ENCODE measurements at places on chromosomes 2 and 18.

- peaks cover 1% of the 10 kb centered on the region for H3K36me3 ChIP-seq
- H3K4me1 ChIP-seq: peaks cover 6% of the 10 kb centered on the region
- H3K27me3 ChIP-seq: peaks cover 4% of the 10 kb centered on the region
- no peak for DNase-seq
- no peak overlapping the region for H3K4me3 ChIP-seq
Observed at GRCh38 chr18:23883277-23883790, 131.2 kb upstream of the TTC39C start.

DNA sequence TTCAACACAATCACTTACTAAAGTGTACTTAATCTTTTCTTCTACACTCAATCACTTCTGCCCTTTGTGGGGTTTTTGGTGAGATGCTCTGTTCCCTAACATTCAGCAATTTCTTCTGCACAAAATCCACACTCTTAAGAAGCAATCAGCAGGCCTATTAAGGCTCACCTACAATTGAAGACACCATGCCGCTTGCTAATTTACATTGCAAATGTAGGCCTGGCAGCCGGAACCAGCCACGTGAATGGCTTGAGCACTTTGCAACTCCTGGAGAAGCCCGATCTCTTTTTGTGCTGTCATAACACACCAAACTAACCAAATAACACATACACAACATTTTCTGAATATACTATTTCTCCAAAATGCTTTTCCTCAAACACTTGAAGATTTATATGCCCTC, 66.3 kb downstream of the NYAP2 start:
- H3K27me3 ChIP-seq: no peaks in the 10 kb centered on the region
- no peaks in the 10 kb centered on the region for H3K36me3 ChIP-seq
- no peak overlapping the region for H3K4me3 ChIP-seq
- H3K27ac ChIP-seq: no peak overlapping the region

DNA sequence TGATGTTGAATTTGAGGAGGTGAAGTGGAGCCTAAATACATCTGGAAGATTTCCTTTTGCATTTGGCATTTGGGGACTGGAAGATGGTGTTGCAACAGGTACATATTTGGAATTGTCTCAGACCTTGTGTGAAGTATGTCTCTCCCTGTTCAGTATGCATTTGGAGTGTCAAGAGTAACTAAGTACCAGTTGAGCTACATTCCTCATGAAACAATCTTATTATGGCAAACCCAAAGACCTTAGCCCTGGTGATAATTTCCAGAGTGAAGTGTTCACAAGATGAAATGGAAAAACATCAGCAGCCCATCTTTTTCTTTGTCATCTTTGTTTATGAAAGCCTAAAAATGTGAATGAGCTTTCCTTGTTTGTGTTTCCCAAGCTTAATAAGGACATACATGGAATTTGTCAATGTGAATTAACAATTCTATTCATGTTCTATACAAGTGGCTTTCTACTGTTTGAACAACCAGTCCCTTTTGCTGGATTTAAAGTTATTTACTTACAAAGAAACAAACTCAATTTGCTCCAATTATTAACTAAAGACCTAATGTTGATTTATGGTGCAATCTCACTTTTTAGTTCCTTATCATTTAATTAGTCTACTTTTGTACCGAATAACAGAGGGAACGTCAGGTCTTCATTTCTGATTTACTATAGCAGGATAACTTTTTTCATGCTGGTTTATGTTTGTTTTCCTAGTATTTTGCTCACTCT, 42.1 kb upstream of the PPP1R1C start:
- DNase-seq: no peak
- H3K4me3 ChIP-seq: no peak overlapping the region
- H3K4me1 ChIP-seq: no peaks in the 10 kb centered on the region
- H3K36me3 ChIP-seq: no peaks in the 10 kb centered on the region

GRCh38 chr2:169050476-169051240, 18.7 kb upstream of the DHRS9 start:
- H3K27me3 ChIP-seq: no peaks in the 10 kb centered on the region
- no peak overlapping the region for H3K4me3 ChIP-seq
- no peaks in the 10 kb centered on the region for H3K4me1 ChIP-seq
- H3K27ac ChIP-seq: no peak overlapping the region

DNA sequence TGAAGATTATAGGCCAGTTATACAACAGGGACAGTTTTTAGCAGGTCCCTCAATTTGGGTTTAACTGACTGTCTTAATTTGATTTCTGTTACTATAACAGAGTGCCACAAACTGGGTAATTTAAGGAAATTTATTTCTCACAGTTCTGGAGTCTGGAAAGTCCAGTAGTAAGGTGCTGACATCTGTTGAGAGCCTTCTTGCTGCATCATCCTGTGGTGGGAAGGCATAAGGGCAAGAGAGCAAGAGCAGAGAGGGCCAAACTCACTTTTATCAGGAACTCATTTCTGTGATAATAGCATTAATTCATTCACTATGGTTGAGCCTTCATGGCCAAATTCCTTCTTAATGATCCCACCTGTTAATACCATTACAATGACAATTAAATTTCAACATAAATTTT, 36.5 kb downstream of the DIS3L2 start:
- no peak overlapping the region for H3K4me3 ChIP-seq
- no peak for DNase-seq
- peaks cover 14% of the 10 kb centered on the region for H3K36me3 ChIP-seq
- peak overlapping the region; percentile 37 for H3K27ac ChIP-seq

DNA sequence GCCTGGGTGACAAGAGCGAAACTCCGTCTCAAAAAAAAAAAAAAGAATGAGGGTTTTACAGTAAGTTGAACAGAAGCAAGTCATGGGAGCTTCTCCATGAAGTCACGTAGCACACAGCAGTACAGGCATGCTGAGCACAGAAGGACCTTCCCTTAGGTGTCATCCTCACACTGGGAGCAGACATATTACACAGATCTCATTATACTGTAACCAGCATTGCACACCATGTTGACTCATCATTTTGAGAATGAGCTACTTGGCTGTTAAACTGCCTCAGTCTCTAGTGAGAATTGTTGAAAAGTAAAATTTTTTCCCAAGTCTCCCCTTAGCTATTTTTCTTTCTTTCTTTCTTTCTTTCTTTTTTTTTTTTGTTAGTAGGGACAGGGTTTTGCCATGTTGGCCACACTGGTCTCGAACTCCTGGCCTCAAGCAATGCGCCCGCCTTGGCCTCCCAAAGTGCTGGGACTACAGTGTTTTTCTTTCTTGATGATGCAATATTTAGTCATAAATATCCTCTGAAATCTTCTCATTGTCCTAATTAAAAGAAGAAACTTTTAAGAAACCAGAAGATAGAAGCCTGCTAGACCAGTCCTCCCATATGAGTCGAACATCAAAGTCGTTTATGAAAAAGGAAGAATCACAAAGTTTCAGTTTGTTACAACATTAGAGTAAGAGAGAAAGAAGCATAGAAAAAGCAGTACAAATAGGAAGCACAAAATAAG, 37.9 kb upstream of the PPP1CB start:
- H3K4me3 ChIP-seq: no peak overlapping the region
- peaks cover 4% of the 10 kb centered on the region for H3K27me3 ChIP-seq
- H3K36me3 ChIP-seq: no peaks in the 10 kb centered on the region
- no peak for DNase-seq
- H3K4me1 ChIP-seq: peaks cover 47% of the 10 kb centered on the region

DNA sequence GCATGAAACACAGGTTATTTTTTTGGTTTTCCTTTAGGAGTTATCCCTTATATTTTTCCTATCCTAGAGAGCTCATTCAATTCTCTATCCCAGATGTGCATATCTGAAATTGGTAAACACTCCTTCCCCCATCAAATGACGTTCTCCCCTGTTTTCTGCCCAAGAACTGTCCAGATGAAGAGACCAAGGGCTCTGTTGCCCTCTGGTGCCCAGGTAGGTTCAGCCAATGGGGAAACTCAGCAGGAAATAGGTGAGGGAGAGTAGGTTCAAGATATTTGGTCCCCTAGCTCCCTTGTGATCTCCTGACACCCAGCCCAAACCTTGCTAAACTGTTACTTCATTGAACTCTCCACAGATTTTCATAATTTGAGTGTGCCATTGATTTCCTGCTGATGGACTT, 14.1 kb upstream of the INO80C start:
- H3K4me3 ChIP-seq: no peak overlapping the region
- no peak for DNase-seq
- H3K27me3 ChIP-seq: no peaks in the 10 kb centered on the region
- peak overlapping the region; percentile 88 for H3K27ac ChIP-seq
- H3K36me3 ChIP-seq: no peaks in the 10 kb centered on the region

DNA sequence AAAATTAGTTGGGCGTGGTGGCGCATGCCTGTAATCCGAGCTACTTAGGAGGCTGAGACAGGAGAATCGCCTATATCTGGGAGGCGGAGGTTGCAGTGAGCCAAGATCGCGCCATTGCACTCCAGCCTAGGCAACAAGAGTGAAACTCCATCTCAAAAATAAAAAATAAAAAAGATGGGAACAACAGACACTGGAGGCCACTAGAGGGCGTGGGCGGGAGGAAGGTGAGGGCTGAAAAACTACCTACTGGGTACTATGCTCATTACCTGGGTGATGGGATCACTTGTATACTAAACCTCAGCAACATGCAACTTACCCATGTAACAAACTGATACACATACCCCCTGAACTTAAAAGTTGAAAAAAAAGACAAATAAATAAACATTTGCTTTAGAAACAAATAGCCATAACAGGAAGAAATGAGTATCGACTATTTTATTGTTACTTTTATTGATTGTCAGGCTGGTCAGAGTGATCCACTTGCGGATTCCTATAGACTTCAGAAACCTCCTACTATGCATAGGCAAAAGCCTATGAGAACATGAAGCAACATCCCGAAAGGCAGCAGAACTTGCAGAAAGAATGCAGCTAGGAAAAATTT, 61.0 kb downstream of the TMEM163 start:
- no peak overlapping the region for H3K27ac ChIP-seq
- H3K27me3 ChIP-seq: no peaks in the 10 kb centered on the region
- H3K4me3 ChIP-seq: no peak overlapping the region
- no peaks in the 10 kb centered on the region for H3K4me1 ChIP-seq

DNA sequence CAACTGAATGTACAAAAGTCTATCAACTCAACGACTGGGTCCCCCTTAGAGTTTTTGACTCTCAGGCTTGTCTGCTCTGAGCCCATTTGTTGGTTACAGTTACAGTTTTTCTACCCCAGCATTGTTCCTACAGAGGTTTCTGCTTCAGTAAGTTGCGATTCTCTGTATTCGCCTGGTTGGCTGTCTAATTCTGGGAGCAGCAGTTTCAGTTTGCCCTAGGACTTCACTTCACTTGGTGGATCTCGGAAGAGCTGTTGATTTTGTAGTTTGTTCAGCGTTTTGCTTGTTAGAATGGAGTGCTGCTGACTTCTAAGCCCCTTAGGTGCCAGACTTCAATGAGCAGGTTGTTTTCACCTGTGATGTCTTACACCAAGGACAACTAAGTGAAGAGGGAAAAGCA, 296.5 kb upstream of the EPAS1 start:
- H3K27ac ChIP-seq: no peak overlapping the region
- peaks cover 27% of the 10 kb centered on the region for H3K36me3 ChIP-seq
- DNase-seq: no peak

DNA sequence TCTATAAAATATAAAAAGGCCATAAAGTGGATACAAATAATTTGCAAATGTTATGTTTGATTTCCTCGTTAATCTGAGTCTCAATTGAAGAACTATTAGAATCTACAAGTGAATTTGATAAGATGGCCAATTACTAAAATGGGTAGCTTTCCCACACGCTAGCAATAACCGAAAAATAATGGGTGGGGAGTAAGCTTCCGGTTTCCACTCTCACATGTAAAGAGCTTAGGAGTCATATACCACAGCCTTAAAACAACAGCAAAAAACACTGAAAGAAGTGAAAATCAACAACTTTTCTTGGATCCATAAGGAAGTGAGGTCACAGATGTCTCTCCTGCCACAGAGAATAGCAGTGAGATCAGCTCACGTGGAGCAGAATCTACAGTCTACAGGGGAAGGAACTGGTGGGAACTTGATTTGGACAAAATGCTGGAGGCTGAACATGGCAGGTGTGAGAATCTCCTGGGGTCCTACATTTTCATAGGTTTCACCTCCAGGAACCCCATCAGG, 18.6 kb downstream of the THAP4 start:
- peaks cover 33% of the 10 kb centered on the region for H3K4me1 ChIP-seq
- no peak overlapping the region for H3K27ac ChIP-seq
- H3K36me3 ChIP-seq: peaks cover 49% of the 10 kb centered on the region
- H3K4me3 ChIP-seq: no peak overlapping the region
- no peak for DNase-seq
- no peaks in the 10 kb centered on the region for H3K27me3 ChIP-seq

GRCh38 chr2:198587240-198587639, 782.8 kb downstream of the PLCL1 start:
- no peaks in the 10 kb centered on the region for H3K27me3 ChIP-seq
- no peak overlapping the region for H3K27ac ChIP-seq
- DNase-seq: no peak
- H3K4me1 ChIP-seq: no peaks in the 10 kb centered on the region

- H3K27me3 ChIP-seq: no peaks in the 10 kb centered on the region
- no peak overlapping the region for H3K4me3 ChIP-seq
- H3K4me1 ChIP-seq: no peaks in the 10 kb centered on the region
- DNase-seq: no peak
- H3K36me3 ChIP-seq: no peaks in the 10 kb centered on the region
- no peak overlapping the region for H3K27ac ChIP-seq
Observed at GRCh38 chr2:120797421-120798221, 62.0 kb downstream of the GLI2 start.

DNA sequence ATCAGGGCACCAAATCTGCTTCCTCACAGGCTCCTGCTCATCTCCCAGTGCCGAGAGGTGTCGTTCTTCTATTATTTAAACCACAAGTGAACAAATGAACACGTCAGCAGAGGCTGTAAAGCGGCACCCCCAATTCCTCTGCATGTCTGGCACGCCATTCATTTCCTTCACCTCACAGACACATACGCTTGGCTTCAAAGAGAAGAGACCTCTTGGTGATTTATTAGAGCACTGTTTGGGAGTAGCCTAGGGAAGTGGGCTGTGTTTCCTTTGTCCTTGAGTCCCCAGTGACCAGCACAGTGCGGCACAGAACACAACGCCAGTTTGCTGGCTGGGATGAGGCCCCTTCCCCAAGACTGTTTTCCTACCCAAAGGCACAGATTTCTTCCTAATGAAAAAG, 184.3 kb upstream of the REV1 start:
- no peak for DNase-seq
- H3K4me1 ChIP-seq: peaks cover 65% of the 10 kb centered on the region
- H3K27ac ChIP-seq: peak overlapping the region; percentile 25

GRCh38 chr2:10350761-10351160, 48.1 kb downstream of the HPCAL1 start:
- peak overlapping the region; percentile 20 for H3K27ac ChIP-seq
- no peak overlapping the region for H3K4me3 ChIP-seq
- peaks cover 38% of the 10 kb centered on the region for H3K4me1 ChIP-seq
- H3K36me3 ChIP-seq: peaks cover 25% of the 10 kb centered on the region

- peak overlapping the region; percentile 88 for H3K27ac ChIP-seq
- H3K4me3 ChIP-seq: peak overlapping the region; percentile 10
- no peaks in the 10 kb centered on the region for H3K27me3 ChIP-seq
- DNase-seq: peak; percentile 87
Observed at GRCh38 chr2:60806988-60807681, 51.1 kb downstream of the PAPOLG start.

DNA sequence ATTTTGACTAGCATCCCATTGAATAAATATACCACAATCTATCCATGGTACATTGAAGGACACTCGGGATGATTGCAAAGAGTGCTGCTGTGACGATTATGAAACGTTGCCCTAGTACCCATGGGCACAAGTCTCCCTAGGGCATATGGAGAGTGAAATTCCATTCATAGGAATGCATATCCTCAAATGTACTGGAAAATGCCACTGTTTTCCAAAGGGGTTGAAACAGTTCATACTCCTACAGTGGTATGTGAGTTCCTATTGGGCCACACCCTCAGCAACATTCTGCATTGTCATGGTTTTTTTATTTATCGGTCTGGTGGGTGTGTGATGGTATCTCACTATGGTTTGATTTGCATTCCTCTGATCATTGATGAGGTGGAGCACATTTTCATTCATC, 130.6 kb downstream of the TWIST2 start:
- no peaks in the 10 kb centered on the region for H3K4me1 ChIP-seq
- no peak for DNase-seq
- H3K27ac ChIP-seq: no peak overlapping the region
- H3K36me3 ChIP-seq: no peaks in the 10 kb centered on the region
